Skin of body (tissue), 3 donors: ENCODE measurements at places on chromosomes 6 and 20.
A peak's percentile ranks its signal among the peaks of the same experiment; 100 is the strongest.

DNA sequence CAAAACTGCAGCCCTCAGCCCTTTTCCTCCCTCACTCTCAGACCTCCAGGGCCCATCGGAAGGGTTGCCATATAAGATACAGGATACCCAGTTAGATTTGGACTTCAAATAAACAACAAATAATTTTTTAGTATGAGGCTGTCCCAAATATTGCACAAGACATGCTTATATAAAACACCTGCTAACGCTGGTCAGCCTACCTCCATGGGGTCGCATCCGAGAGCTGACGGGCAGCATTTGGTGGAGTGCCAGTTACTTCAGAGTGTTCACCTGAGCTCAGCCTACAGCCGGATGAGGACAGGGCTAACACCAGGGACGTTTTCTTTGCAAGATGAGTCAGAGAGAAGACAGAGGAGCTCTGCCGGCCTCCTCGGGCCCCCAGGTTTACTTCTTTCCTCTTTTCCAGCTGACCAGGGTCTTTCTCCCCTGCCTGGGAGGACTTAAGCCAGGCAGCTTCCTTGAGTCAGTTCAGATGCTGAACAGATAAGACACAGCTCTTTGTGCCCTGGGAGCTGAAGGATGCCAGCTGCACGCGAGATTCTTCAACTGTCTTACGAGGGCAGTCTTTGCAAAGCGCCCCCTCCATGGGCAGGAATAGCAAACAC lies 141.2 kb upstream of the KCNG1 start:
- DNase-seq: no peak

- DNase-seq: no peak
Observed at GRCh38 chr6:18115356-18115755, 7.1 kb downstream of the NHLRC1 start.

- DNase-seq: no peak
Observed at GRCh38 chr20:17626217-17627007, 55.6 kb downstream of the RRBP1 start.

GRCh38 chr6:128570680-128571063 lies 50.3 kb upstream of the PTPRK start:
- no peak for DNase-seq

DNA sequence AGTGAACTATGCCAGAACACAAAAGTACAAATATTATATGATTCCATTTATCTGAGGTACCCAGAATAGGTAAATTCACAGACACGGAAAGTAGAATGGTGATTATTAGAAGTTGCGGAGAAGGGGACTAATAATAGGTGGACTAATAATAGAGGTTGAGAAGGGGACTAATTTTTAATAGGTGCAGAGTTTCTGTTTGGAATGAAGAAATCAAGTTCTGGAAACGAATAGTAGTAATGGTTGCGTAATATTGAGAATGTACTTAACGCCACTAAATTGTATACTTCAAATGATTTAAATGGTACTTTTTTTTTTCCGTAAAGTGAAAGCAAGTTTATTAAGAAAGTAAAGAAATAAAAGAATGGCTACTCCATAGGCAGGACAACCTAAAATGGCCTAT lies 33.2 kb downstream of the B4GALT5 start:
- DNase-seq: no peak

- DNase-seq: no peak
Observed at GRCh38 chr6:136792095-136792409, 225 bp downstream of the MAP3K5 start.

DNA sequence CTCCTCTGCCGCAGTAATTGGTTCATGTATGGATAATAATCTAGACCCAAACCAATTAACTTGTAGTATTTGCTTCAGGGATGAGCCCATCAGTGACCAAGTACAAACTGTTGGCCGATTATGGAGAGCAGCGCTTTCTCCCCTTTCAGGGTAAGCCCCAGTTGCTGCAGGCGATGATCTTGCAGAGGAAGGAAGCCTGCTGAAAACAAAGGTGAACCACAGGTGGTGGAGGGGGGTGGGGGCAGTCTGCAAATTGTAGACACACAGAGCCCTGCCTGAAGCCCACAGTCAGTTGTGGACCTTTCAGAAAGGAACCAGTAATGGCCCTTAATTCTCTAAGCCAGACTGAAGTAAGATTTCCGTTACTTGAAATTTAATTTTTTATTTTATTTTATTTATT lies 167.9 kb upstream of the JARID2 start:
- no peak for DNase-seq

- no peak for DNase-seq
Observed at GRCh38 chr6:7542874-7543624, 1.6 kb downstream of the DSP start.

DNA sequence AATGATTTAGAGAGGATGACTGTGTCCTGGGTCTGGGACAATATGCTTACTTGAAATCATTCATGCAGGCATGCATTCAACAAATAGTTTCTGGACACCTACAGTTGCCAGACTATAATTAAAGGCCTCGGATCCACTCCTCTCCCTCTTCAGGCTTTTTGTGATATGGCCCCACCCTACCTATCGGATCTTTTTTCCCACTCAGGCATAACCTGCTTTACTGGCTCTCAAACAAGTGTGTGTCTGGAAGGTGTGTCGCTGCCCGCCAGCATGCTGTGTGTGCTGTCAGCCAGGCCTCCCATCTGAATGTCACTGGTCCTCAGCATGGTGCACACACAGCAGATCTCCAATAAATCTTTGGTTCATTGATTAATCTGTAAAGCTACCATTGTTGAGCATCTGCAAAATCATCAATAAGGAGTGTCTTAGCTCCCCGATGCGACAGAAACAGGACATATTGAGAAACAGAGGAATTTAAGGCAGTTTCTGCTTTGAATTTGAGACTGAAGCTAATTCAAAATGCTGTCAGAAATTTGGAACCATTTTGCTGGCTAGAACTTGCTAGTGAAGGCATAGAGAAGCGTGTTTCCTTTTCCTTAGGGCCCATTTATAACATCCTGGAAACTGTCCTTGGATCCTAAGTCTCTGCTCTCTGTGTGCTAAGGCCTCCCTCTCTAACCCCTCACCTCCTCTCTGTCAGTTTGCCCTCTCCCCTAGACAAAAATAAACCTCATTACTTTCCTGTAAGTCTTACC lies 23.5 kb upstream of the CCN6 start:
- peak; percentile 69 for DNase-seq

GRCh38 chr20:7094438-7094997 lies 327.0 kb downstream of the BMP2 start:
- no peak for DNase-seq

- no peak for DNase-seq
Observed at GRCh38 chr6:37554480-37554819, 54.8 kb upstream of the CCDC167 start.

DNA sequence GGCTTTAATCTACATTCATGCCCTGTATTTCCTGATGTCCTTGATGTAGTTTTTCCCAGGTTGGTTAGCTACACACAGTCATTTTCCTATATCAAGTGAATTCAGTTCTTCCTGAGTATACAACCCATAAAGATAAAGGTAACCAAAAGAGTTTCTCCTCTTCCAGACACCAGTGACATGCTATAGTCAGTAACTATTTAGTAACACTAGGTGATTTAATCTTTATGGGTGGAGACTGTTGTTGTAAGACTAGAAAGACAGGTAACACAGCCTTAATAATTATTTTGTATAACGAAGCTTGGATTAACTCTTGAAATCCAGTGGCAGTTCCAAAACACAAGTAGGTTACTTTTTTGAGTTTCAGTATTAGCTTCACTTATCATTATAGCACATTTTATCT lies 17.6 kb downstream of the MCUR1 start:
- no peak for DNase-seq

- peak; percentile 15 for DNase-seq
Observed at GRCh38 chr6:14910692-14911547, 334.9 kb upstream of the JARID2 start.

DNA sequence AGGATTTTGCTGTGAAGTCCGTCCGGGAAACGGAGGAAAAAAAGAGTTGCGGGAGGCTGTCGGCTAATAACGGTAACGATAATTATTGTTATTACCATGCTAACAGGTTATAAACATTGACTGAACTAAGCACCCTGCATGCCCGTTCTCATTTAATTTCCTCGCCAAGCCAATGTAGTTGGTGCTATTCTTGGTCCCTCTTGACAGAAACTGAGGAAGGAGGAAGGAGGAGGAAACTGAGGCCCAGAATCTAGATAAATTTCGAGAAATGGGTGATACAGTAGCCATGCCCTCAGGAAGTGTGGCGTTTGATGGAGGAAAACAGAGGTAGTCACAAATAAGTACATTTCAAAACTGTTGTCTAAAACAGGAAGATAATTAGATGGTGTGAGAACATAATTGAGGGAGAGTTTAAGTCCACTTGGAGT lies 474 bp downstream of the TPX2 start:
- DNase-seq: no peak

DNA sequence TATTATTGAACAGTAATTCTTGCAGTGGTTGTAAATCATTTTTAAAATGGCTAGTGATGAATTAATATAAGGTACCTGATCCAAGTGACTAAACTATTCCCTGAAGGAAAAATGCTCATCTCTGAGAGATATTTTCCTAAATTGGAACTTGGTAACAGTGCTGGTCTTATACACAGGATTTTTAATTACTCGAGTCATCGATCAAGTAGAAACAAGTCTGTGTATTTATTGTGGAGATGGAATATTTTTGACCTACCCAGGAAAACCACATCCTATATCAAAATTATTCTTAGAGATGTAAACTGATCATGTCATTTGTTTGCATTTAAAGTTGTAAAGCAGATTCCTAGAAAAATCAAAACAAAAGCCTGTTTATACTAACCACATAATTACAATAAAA lies 166.9 kb downstream of the MOXD1 start:
- DNase-seq: no peak

DNA sequence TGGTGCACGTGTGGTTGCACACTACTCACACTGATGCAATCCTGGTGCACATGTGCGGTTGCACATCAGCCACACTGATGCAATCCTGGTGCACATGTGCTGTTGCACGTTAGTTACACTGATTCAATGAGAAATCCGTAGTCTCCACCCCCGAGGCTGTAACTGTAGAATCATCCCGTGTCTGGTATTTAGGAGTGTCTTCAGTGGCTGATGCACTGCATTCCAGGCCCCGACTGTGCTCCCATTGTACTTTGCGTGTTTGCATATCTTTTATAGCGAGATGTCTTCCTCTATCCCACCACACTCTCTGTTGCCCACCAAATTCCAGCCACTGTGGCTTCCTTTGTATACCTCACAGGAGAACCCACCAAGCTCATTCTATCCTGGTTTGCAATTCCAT lies 87.8 kb upstream of the MTHFD1L start:
- DNase-seq: no peak

- DNase-seq: no peak
Observed at GRCh38 chr6:1705183-1705582, 95.5 kb downstream of the FOXC1 start.

- peak; percentile 9 for DNase-seq
Observed at GRCh38 chr20:2206957-2207769, 88.6 kb upstream of the TGM3 start.

DNA sequence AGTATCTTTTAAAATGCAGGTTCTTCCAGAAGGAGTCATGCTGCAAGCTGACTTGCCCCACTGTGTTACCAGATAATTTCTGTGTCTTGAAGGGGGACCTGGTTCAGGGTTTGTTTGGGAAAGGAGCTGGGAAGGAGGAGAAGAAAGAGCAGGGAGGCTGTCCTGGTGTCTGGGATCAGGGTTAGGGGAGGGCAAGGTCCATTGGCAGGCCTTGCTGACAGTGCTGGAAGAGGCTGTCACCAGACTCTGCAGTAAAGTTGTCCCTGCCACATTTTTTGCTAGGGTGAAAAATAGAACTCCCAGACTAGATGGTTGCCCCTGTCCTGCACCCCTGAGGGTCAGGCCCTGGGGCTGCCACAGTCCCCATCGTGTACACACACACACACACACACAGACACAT lies 14.9 kb downstream of the GLP1R start:
- no peak for DNase-seq

GRCh38 chr6:1950631-1951030 lies 294.8 kb downstream of the GMDS start:
- DNase-seq: no peak

DNA sequence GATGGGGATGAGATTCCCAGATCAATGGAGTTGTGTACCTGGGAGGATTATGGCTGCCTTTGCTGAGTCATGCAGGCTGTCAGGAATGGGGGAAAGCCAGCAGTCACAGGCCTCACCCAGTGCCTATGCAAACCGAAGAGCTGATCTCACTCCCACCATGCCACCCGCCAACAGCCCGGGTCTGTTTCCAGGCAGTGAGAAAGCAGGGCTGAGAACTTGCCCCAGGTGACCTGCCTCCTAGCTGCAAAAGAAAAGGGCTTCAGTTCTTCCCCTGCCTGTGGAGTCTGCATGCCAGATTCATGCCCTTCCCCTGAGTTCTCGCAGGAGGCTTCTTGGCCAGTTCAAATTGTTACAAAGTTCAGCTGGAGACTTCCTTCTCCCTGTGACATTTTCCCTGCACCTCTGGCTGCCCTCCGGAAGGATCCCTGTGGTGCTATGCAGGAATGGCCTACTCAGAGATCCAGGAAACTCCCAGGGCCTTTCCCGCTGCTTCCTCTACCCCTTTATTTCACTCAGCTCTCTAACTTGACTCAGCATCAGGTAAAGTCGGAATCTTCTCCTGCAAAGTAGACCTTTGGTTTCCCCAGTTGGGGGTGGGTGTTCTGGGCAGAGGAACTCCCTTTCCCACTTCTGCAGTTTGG lies 71.5 kb upstream of the B3GAT2 start:
- DNase-seq: no peak

- no peak for DNase-seq
Observed at GRCh38 chr6:82959385-82959941, 106.2 kb downstream of the UBE3D start.

DNA sequence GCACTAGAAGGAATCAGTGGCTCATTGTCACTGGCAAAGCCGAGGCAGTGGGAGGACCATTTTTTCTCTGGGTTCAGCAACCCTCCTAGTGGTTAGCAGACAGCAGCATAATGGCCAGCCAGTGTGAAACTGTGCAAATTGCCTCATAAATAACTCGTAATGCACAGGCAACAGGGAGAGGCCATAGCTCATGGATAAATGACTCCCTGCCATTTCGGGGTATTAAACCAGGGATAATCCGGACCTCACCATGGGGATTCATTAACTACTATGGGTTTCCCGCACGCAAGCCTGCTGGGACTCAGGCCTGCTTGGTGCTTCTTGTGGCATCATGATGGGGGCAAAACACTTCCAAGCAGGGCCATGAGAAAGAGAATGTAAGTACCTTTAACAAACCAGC lies 158.2 kb upstream of the CHD6 start:
- DNase-seq: no peak

DNA sequence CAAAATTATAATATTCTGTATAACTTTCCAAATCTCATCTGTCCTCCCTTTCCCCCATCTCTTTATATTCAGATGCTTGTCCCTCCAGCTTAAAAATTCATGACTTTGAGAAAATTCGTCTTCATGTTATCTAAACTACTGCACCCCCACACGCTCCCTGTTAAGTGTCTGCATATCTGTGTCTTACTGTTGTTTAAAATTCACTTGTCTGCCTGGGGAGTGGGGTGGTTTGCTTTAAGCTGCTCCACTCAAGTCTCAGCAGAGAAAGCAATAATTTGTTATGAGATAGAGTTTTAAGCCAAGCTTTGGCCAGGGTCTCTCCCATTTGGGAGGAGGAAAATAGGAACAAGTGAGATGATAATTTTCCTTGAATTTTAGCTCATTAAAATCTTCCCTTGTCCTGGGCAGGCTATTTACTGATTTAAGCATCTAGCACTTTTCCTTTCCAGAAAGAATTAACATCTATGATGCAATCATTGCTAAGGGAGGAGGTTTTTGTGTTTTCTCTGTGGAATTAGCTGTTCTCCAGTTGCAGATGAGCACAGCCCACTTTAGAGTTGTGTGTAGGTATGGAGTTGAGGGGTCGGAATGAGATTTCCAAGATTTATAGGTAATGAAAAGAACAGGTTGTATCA lies 36.8 kb downstream of the MTHFD1L start:
- DNase-seq: no peak

GRCh38 chr6:52815167-52816092 lies 11.8 kb upstream of the GSTA1 start:
- DNase-seq: no peak
